Endothelial cell of umbilical vein (primary cell): ENCODE measurements at places on chromosomes 13 and 19. TPM values are rescaled to one million over a fixed set of nuclear protein-coding genes. Genes with fewer than 3 reads are reported as not detected.

- peaks cover 5% of the 10 kb centered on the region for H3K4me1 ChIP-seq
- H3K27ac ChIP-seq: no peak overlapping the region
- H3K4me3 ChIP-seq: no peak overlapping the region
- no peaks in the 10 kb centered on the region for H3K36me3 ChIP-seq
- peaks cover 43% of the 10 kb centered on the region for H3K27me3 ChIP-seq
Measured at GRCh38 chr19:2289714-2290435, 7.9 kb upstream of the PEAK3 start.

GRCh38 chr13:51929699-51930098, 67.9 kb downstream of the CCDC70 start:
- H3K4me1 ChIP-seq: no peaks in the 10 kb centered on the region
- no peaks in the 10 kb centered on the region for H3K27me3 ChIP-seq
- no peak overlapping the region for H3K4me3 ChIP-seq
- H3K36me3 ChIP-seq: no peaks in the 10 kb centered on the region
- no peak overlapping the region for H3K27ac ChIP-seq

DNA sequence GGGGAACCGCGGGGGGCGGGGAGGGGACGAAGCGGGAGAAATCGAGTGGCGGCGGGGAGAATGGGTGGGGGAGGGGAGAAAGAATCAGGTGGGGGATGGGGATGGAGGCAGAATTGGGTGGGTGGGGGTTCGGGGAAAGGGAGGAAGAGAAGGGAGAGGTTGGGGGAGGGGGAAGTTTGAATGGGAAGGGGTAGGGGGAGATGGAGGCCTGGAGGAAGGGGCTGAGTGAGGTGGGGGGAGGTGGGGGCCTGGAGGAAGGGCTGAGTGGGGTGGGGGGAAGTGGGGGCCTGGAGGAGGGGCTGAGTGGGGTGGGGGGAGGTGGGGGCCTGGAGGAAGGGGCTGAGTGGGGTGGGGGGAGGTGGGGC, 403 bp upstream of the ADAMTS10 start:
- H3K4me3 ChIP-seq: no peak overlapping the region
- peaks cover 9% of the 10 kb centered on the region for H3K4me1 ChIP-seq
- no peaks in the 10 kb centered on the region for H3K27me3 ChIP-seq
- no peaks in the 10 kb centered on the region for H3K36me3 ChIP-seq
- DNase-seq: no peak

DNA sequence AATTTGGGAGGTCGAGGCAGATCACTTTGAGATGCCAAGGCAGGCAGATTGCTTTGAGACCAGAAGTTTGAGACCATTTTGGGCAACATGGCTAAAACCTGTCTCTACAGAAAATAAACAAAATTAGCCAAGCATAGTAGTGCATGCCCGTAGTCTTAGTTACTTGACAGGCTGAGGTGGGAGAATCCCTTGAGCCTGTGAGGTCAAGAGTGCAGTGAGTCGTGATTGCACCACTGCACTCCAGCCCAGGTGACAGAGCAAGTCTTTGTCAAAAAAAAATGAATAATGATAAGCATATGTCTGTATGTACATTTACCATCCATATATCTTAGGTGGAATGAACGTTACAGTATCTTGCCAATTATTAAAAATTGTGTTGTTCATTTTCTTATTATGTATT, 2447.7 kb downstream of the PCDH9 start:
- H3K27ac ChIP-seq: no peak overlapping the region
- H3K4me1 ChIP-seq: peaks cover 13% of the 10 kb centered on the region
- H3K36me3 ChIP-seq: no peaks in the 10 kb centered on the region
- no peak overlapping the region for H3K4me3 ChIP-seq
- no peak for DNase-seq

GRCh38 chr19:12314553-12314952, 18.9 kb downstream of the ZNF563 start:
- H3K4me1 ChIP-seq: no peaks in the 10 kb centered on the region
- no peaks in the 10 kb centered on the region for H3K36me3 ChIP-seq
- H3K27me3 ChIP-seq: no peaks in the 10 kb centered on the region

DNA sequence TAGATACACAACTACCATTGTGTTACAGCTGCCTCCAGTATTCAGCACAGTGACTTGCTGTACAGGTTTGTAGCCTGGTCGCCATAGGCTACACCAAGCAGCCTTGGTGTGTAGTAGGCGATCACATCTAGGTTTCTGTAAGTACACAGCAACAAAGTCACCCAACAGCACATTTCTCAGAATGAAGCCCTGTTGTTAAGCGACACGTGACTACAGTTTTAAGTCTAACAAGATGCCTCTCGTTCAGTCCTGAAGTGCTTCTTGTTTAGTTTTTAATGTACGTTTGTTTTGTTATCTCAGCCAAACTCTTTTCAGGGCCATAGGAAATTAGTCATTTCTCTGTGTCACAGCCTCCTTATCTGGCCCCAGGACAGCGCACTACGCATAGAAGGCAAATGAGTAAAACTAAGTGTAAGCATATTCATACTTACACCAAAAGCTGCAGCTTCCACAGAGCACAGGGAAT, 50.0 kb upstream of the GPR183 start:
- no peaks in the 10 kb centered on the region for H3K27me3 ChIP-seq
- peak overlapping the region; percentile 97 for H3K27ac ChIP-seq
- no peaks in the 10 kb centered on the region for H3K36me3 ChIP-seq
- H3K4me3 ChIP-seq: no peak overlapping the region
- H3K4me1 ChIP-seq: peaks cover 24% of the 10 kb centered on the region

DNA sequence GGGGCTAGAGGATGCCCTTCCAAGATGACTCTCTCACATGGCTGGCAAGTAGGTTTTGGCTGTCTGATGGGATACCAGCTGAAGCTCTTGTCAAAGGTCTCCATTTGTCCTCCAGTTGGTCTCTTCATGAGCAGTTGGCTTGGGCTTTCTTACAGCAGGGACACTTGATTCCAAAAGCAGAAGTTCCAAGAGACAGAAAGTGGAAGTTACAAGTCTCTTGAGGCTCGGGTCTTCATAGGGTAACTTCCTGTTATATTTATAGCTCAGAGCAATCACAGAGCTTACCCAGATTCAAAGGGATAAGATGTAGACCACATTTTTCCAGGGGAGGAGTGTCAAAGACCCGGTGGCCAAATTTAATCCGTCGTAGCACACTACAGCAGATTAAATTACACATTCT, 440.0 kb downstream of the RFC3 start:
- H3K27me3 ChIP-seq: no peaks in the 10 kb centered on the region
- H3K27ac ChIP-seq: no peak overlapping the region
- no peaks in the 10 kb centered on the region for H3K4me1 ChIP-seq
- no peak overlapping the region for H3K4me3 ChIP-seq
- DNase-seq: no peak
- no peaks in the 10 kb centered on the region for H3K36me3 ChIP-seq

GRCh38 chr19:13983213-13983889, 22.8 kb downstream of the RFX1 start:
- H3K36me3 ChIP-seq: peaks cover 2% of the 10 kb centered on the region
- H3K27me3 ChIP-seq: no peaks in the 10 kb centered on the region
- H3K4me3 ChIP-seq: no peak overlapping the region
- no peak for DNase-seq

DNA sequence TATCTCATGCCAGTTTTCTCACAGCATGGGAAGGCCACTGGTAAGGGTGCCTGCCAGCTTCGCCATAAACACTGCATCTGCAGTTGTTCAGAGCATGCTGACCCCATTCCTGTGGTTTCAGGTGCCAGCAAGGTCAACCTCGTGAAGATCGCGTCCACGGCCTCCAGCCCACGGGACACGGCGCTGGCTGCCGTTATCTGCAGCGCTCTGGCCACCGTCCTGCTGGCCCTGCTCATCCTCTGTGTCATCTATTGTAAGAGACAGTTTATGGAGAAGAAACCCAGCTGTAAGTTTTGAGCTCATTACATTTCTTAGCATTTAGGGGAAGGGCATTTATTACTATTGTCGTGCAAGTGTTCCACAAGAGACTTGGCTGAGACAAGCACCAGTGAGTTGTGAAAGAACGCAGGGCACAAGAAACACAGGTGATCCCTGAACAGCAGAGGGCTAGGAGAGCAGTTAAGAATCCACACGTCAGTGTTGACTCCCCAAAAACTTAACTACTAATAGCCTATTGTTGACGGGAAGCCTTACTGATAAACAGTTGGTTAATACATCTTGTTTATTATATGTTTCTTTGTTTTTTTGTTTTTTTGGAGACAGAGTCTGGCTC, 88.8 kb downstream of the TNFRSF19 start:
- H3K27ac ChIP-seq: no peak overlapping the region
- peaks cover 8% of the 10 kb centered on the region for H3K27me3 ChIP-seq
- DNase-seq: no peak
- no peaks in the 10 kb centered on the region for H3K4me1 ChIP-seq

- H3K27me3 ChIP-seq: no peaks in the 10 kb centered on the region
- no peak for DNase-seq
- no peak overlapping the region for H3K27ac ChIP-seq
- no peak overlapping the region for H3K4me3 ChIP-seq
- no peaks in the 10 kb centered on the region for H3K36me3 ChIP-seq
- H3K4me1 ChIP-seq: no peaks in the 10 kb centered on the region
Measured at GRCh38 chr13:61696676-61697075, 281.0 kb upstream of the PCDH20 start.

DNA sequence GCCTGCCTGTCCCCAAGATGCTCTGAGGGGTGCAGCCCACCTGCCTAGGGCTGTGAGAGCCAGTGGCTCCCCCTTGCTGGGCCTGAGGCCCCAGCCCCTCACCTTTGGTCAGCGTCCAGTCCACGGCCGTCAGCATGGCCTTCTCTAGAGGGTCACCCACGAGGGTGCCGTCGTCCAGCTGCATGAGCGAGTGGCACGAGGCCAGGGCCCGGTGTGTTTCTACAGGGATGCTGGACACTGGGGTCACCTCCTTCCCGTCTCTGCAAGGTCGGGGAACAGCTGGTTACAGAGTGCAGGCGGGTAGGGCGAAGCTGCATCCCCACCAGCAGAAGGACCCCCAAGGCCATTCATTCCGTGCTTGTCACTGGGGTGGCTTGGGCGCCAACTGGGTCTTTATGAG, 9.0 kb downstream of the ATP13A1 start:
- peaks cover 84% of the 10 kb centered on the region for H3K36me3 ChIP-seq
- no peak for DNase-seq
- H3K4me1 ChIP-seq: no peaks in the 10 kb centered on the region
- H3K4me3 ChIP-seq: no peak overlapping the region
- H3K27ac ChIP-seq: no peak overlapping the region
- H3K27me3 ChIP-seq: no peaks in the 10 kb centered on the region

GRCh38 chr13:38372820-38373383, 23.3 kb downstream of the UFM1 start:
- no peaks in the 10 kb centered on the region for H3K4me1 ChIP-seq
- H3K36me3 ChIP-seq: no peaks in the 10 kb centered on the region
- no peak overlapping the region for H3K27ac ChIP-seq
- peaks cover 2% of the 10 kb centered on the region for H3K27me3 ChIP-seq

ZNF324B gene
- polyA plus RNA-seq: 3.4 and 3.5 TPM in 2 replicates

KIR3DL1 gene
- polyA plus RNA-seq: not detected in 2 replicates

DPF1 gene
- 1.6 and 2.0 TPM in 2 replicates for polyA plus RNA-seq

CACNA1A gene
- 0.17 and 0.24 TPM in 2 replicates for polyA plus RNA-seq
